Mesenchymal stem cell (in vitro differentiated cells and primary cell): ENCODE measurements at places on chromosomes 4 and X.
A peak's percentile ranks its signal among the peaks of the same experiment; 100 is the strongest.

DNA sequence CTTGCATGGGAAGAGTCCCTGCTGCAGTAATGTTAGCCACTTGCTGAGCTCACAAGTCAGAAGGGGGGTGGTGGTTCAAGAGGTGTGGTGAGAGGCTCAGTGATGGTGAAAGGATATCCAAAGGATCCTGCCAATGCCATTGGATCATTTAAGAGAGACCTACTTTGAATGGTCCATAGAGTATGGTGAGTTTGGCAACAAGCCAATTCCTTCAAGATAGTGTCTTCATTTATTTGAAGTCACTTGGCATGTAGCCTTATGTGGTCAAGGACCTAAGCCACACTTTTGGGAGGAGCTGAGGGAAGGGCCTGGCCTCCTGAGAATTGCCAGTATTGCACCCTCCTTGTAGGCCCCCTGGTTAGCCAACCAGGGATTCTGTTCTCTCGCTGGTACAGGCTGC lies 87.9 kb downstream of the TSPAN7 start:
- no peaks in the 10 kb centered on the region for H3K27me3 ChIP-seq
- no peak overlapping the region for H3K4me3 ChIP-seq
- no peak for DNase-seq
- H3K27ac ChIP-seq, result no peak overlapping the region

- DNase-seq, result no peak
- H3K4me3 ChIP-seq, result no peak overlapping the region
- no peak overlapping the region for H3K27ac ChIP-seq
- no peaks in the 10 kb centered on the region for H3K4me1 ChIP-seq
Observed at GRCh38 chrX:97672138-97672537, 788.4 kb downstream of the RPA4 start.

DNA sequence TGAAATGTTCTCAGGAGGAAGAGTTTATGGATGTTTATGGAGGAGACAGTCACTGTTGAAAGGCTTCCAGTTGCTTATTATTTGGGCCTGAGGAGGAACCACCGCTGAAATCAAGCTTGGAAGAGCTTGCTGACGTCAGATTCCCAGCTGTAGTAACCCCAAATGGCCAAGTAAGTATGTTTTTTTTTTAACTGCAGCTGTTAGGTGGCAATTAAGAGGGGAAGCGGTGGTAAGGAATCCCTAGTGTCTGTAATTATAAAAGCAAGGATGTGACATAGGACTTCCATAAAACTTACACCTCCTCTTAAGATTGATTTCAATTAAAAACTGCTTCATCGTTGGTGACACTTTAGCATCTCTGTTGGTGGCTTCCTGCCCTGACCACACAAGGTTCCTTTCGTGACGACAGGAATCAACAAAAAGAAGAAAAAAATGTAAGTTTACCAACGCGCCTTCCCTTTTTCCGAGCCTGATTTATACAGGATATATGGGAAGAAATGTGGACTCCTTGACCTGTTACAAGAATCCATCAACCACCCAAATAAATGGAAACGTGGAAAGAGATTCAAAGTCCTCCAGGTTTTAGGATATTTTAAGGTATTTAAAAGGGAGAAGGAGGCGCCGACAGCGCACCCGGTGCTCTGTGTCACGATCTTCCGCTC lies 884 bp downstream of the RELL1 start:
- H3K4me1 ChIP-seq, result peaks cover 1% of the 10 kb centered on the region
- H3K27me3 ChIP-seq, result no peaks in the 10 kb centered on the region
- peak overlapping the region; percentile 94 for H3K4me3 ChIP-seq
- H3K36me3 ChIP-seq, result no peaks in the 10 kb centered on the region

- H3K36me3 ChIP-seq, result peaks cover 10% of the 10 kb centered on the region
- H3K4me3 ChIP-seq, result no peak overlapping the region
- no peaks in the 10 kb centered on the region for H3K27me3 ChIP-seq
- DNase-seq, result peak; percentile 7
Observed at GRCh38 chrX:63661676-63662075, 123.3 kb downstream of the ARHGEF9 start.

GRCh38 chr4:100208459-100208858 lies 18.2 kb upstream of the DDIT4L start:
- DNase-seq, result peak; percentile 9
- H3K27me3 ChIP-seq, result no peaks in the 10 kb centered on the region
- H3K27ac ChIP-seq, result no peak overlapping the region
- H3K4me3 ChIP-seq, result no peak overlapping the region

- DNase-seq, result no peak
- H3K27me3 ChIP-seq, result no peaks in the 10 kb centered on the region
- no peak overlapping the region for H3K27ac ChIP-seq
- no peaks in the 10 kb centered on the region for H3K36me3 ChIP-seq
- no peaks in the 10 kb centered on the region for H3K4me1 ChIP-seq
- H3K4me3 ChIP-seq, result no peak overlapping the region
Observed at GRCh38 chr4:125650557-125650956, 335.8 kb downstream of the FAT4 start.

GRCh38 chr4:100511896-100512295 lies 5.9 kb downstream of the EMCN start:
- peaks cover 4% of the 10 kb centered on the region for H3K4me1 ChIP-seq
- H3K27ac ChIP-seq, result no peak overlapping the region
- H3K27me3 ChIP-seq, result no peaks in the 10 kb centered on the region
- no peak overlapping the region for H3K4me3 ChIP-seq
- DNase-seq, result peak; percentile 29
- H3K36me3 ChIP-seq, result no peaks in the 10 kb centered on the region

DNA sequence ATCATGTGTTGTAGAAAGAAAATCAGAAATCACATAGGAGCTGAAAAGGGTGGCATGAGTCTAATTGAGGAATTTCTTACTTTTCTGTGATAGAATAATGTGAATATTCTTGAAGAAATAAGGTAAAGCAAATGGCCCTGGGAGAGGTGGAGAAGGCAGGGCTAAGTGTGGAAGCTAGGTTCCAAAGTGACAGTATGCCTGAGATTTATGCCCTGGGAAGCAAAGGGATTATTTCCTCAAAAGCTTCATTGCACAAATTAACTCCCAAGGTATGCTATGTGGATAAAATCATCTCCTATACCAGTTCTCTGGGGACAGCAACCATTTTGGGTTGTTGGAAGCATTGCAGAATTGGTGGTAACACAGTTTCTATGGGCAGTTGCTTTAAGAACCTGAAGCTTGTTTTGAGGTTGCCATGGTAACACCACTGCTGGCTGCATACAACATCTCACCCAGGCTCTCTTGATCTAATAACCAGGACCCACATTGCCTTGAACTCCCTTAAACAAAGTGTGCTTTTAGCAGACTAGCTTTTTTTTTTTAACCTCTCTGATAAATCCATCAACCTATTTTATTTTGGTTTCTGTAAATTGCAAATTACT lies 21.0 kb downstream of the MAOA start:
- H3K4me3 ChIP-seq, result no peak overlapping the region
- H3K36me3 ChIP-seq, result no peaks in the 10 kb centered on the region
- H3K4me1 ChIP-seq, result no peaks in the 10 kb centered on the region
- no peak overlapping the region for H3K27ac ChIP-seq
- peak; percentile 89 for DNase-seq

DNA sequence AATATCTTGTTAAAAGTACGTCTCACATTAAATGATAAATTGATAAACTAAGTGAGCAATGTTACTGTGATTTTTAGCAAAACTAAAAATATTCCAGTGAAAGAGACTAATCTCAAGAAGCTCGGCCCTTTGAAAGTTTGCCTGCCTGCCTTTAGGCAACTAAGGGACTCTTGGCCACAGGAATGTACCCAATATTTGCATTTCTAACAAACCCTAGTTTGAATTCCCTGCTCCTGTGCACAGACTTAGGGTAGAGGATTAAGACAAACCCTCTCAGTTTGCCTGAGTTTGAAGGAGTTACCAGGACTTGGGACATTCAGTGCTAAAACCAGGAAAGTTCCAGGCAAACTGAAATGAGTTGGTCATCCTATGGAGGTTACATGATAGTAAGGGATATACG lies 157.1 kb downstream of the SCFD2 start:
- H3K4me3 ChIP-seq, result no peak overlapping the region
- H3K36me3 ChIP-seq, result no peaks in the 10 kb centered on the region
- no peaks in the 10 kb centered on the region for H3K4me1 ChIP-seq
- no peak for DNase-seq

DNA sequence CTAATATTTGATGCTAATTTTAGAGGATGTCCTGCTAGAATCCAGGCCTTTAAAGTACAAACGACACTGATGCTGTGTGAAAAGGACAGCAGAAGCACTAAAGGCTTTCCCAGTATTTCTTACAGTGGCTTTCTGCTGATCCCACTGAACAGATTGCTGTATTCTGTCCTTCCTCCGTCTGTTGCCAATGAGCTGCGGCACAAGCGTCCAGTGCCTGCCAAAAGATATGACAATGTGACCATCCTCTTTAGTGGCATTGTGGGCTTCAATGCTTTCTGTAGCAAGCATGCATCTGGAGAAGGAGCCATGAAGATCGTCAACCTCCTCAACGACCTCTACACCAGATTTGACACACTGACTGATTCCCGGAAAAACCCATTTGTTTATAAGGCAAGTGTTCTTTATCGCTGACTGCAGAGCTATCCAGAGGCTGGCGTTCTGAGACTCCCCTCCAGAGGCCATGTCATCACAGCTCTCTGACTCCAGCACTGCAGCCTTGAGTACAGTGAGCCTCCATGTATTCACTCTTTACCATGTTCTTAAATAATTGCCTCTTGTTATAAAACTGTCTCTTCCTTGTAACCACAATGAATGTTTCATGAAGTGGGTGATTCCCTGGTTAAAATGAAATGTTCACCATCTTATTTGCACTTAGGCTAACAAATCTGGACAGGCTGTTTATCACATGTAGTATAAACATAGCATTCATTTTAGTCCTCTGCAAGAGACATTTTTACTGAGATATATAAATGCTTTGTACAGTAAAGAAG lies 43.6 kb downstream of the GUCY1B1 start:
- H3K27ac ChIP-seq, result no peak overlapping the region
- H3K36me3 ChIP-seq, result peaks cover 11% of the 10 kb centered on the region
- H3K27me3 ChIP-seq, result no peaks in the 10 kb centered on the region
- H3K4me1 ChIP-seq, result peaks cover 3% of the 10 kb centered on the region
- H3K4me3 ChIP-seq, result no peak overlapping the region
